ENCODE measurements at places on chromosomes 6 and 20. TPM values are rescaled to one million over a fixed set of nuclear protein-coding genes. Genes with fewer than 3 reads are reported as not detected.

The MCCD1 gene
- not detected for total RNA-seq

DNA sequence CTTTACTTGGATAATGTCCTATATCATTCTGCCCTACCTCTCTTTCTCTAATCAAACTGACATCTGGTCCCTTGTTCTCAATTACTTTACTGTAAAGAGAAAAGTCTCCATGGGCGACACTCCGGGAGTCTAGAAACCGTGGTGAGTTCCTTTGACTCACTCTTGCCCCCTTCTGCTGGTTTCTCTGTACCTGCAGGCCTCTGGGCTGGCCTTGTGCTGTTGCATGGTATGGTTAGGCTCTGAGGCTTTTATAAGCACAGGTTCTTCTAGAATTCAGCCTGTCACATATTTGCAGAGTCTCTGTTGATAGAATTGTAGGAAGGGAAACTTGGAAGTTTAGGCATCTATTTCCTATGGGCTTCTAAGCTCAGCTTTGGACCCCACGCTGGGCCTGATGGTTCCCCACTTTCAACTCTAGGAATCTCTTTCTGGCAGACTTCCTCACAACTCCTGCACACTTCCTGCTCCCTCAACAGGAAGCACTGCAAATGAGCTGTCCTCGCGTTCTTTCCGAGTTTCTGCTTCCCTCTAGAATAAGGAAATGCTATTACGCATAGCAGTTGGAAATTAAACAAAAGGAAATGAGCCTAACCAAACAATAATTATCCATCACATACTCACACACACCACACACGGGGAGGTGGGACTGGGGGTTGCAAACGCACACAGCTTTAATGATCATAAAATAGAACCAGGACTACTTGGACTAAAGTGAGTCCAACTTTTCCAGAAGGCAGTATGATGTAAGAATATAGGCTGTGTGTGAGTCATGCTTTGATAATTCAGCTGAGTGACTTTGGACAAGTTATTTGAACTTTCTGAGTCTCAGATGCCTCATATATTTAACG is 683.3 kb downstream of the QKI start:
- peak; percentile 69 for DNase-seq

- peak; percentile 61 for DNase-seq
Measured at GRCh38 chr6:24910961-24911725, 24.6 kb downstream of the RIPOR2 start.

- no peak for DNase-seq
Measured at GRCh38 chr6:129525055-129525454, 184.9 kb downstream of the ARHGAP18 start.

GRCh38 chr6:22313796-22314195 is 17.0 kb upstream of the PRL start:
- no peak for DNase-seq

GRCh38 chr6:43923376-43924221 is 153.6 kb downstream of the VEGFA start:
- DNase-seq: no peak

- no peak for DNase-seq
Measured at GRCh38 chr6:37435373-37435772, 2.4 kb downstream of the CMTR1 start.
